ENCODE measurements at places on chromosomes 1 and 21.

- DNase-seq: no peak
Observed at GRCh38 chr1:210738256-210738655, 395.7 kb downstream of the KCNH1 start.

GRCh38 chr1:176205332-176205914 lies 1.7 kb downstream of the COP1 start:
- DNase-seq: no peak

GRCh38 chr21:34984356-34985058 lies 64.6 kb downstream of the RUNX1 start:
- DNase-seq: no peak

GRCh38 chr1:200153277-200154055 lies 126.0 kb downstream of the NR5A2 start:
- DNase-seq: no peak

- no peak for DNase-seq
Observed at GRCh38 chr1:184212649-184213314, 161.3 kb downstream of the TSEN15 start.

GRCh38 chr1:76018045-76018444 lies 56.5 kb upstream of the ST6GALNAC3 start:
- no peak for DNase-seq

GRCh38 chr1:82346141-82346540 lies 545.4 kb downstream of the ADGRL2 start:
- DNase-seq: no peak

- no peak for DNase-seq
Observed at GRCh38 chr1:161197560-161198193, 1.2 kb downstream of the ADAMTS4 start.

GRCh38 chr1:34611571-34611970 lies 143.3 kb upstream of the GJB5 start:
- no peak for DNase-seq
